Frontal cortex (tissue), 4 donors: ENCODE measurements at places on chromosomes 3 and 15. TPM values are rescaled to one million over a fixed set of nuclear protein-coding genes. Genes with fewer than 3 reads are reported as not detected.

DNA sequence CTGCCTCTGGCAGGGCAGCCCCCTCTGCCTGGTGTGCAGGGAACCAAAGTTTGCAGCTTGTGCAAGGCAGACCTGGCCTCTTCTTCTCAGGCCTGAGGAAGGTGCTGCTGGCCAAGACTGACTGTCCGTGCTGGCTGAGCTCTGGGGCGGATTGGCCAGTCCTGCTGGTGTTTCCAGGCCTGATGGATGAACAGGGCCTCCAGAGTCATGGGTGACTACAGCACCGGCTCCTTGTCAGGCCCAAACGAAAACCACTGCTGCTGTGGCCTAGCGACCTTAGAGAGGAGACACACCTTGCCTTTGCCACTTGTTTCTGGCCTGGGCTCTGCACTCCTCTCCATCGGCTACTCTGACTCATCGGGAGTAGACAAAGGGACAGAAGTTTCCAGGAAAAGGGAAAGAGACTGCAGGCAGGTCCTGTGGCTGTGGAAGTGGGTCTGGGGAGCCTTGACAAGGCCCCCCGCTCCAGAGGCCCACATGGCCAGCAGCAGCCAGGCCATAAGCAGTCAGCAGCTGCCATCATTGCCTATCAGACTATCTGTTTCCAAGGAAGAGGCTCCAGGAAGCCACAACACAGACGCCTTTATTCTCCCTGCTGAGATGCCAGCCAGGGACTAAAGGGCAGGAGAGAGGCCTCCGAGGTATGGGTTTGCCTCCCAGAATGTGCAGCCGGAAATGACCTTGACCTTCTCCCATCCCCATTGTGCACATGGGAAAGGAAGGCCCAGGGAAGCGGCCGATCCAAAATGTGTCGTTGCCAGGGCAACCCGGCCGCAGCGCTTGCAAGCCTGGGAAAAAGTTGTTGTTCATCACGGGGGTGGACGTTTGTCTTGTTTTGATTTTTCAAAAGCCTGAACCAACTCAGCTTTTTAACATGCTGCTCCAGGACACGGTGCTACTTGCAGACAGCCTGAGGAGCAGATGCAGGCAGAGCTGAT lies 160.5 kb downstream of the CHSY1 start:
- DNase-seq: peak; percentile 35

- DNase-seq: no peak
Observed at GRCh38 chr3:99997293-99997692, 117.0 kb downstream of the FILIP1L start.

DNA sequence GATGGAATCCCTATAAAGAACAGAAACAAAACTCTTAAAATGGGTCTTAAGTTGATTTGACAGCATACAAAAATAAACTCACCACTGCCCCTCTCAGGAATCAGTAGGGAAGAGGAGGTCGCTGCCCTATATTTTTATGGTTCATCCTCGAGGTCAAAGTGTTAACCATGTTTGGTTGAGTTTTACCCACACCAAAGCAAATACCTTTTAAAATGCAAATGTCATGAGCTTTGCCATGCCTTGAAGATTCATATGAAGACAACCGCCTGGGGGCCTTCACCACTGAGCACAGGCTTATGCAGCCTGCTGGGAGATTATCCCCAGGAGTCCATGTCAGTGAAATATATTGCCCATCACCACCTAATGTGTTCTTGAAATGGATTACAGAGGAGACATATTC lies 66.1 kb downstream of the GLB1 start:
- DNase-seq: no peak

ABHD2 gene
- 45.2 TPM for total RNA-seq

- DNase-seq: no peak
Observed at GRCh38 chr3:120039642-120040610, 54.3 kb downstream of the GSK3B start.
